HAP-1 (cell line): ENCODE measurements at places on chromosomes 16 and 17.

- no peak for DNase-seq
Measured at GRCh38 chr16:31413381-31413780, 14.8 kb downstream of the COX6A2 start.

- no peak for DNase-seq
Measured at GRCh38 chr17:70808596-70808995, 639.3 kb downstream of the KCNJ2 start.

DNA sequence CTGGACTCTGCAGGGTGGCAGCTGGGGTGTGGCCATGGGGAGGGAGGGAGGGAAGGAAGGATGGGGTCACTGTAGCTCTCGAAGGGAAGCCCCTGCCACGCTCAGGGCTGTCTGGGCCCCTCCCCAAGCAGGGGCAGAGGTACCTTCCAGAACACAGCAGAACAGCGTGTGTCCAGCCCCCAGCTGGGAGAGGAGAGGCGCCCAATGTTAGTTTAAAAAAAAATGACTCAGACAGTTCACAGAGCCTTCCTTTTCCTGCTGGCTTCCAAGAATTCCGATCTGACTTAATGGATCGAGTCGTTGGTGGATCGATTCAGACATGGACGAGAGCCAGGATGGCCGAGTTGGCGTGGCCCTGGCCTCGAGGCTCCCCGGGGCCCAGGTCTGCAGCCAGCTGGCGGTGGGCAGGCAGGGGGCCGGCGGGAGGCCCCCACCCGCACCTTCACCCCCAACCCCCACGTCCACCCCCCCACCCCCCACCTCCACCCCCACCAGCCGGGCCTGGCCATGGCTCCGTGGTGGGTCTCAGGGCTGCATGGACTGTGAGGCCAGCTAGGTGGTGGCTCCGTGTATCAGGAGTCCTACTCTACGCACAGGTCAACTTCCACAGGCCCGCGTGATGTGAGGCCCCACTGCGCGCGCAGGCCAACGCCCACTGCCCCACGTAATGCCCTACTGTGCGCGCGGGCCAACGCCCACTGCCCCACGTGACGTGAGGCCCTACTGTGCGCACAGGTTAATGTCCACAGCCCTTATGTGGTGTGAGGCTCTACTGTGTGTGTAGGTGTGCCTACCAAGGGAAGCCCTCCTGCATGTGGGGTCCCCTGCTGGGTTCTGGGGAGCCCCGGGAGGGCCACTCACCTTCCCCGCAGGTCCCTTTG is 21.8 kb downstream of the CACNA1H start:
- no peak for DNase-seq

DNA sequence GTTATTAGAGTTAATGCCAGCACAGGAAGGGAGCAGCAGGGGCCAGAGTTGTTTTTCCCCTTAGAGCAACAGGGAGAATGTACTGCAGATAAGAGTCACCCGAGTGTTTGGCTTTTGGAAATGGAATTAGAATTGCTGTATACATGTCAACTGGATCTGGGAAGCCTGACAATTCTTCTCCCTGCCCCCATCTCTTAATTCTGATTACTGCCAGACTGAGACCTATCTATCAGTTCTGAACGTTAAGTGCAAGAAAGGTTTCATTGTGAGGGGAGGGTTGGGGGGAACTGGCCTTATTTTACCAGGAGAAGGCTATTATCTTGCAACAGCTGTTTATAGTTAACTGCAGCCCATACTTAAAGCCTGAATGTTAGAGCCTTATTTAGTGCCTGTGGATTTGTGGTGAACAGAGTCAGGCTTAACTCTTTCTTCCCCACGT is 424.5 kb upstream of the CDH11 start:
- no peak for DNase-seq

DNA sequence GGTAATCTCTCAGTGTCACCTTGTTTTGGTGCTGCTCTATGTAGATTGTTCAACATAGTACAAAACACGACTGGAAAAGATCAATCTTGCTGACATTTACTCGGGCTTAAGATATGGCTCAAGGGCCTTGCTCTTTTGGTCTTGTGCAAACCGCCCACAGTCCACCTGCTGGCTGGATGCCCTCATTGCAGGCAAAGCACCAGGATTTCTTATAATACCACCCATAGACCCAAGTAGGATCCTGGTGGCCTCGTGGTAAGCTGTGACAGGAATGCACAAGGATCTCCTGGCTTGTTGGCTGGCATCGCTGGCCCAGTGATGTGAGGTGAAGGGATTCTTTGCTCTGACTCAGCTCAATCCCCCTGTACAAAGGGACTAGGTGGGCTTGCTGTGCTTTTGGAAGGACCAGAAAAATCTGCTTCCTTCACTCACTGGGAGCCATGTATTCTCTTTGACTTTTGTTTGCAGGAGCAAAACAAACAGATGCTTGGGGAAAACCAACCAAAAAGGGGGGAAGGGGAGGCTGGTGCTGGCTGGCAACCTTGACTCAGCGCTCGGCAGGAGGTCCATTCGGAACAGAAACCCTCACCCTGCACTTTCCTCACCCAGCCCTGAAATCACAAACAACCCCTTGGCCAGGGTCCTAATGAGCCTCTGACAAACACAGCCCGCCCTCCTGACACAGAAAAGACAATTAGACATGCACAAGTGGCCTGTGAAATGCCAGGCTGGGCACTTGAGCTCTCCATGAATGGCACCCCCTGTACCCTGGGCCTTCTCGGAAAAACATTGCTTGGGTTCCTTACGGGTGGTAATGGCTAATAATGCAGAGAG is 36.6 kb upstream of the MED9 start:
- peak; percentile 83 for DNase-seq

- no peak for DNase-seq
Measured at GRCh38 chr17:27506348-27507218, 50.3 kb downstream of the KSR1 start.

- DNase-seq, result no peak
Measured at GRCh38 chr17:81204578-81204977, 18.2 kb downstream of the CEP131 start.
